Heart left ventricle (tissue), 16 donors: ENCODE measurements at places on chromosomes 2 and 18. TPM values are rescaled to one million over a fixed set of nuclear protein-coding genes. Genes with fewer than 3 reads are reported as not detected.

CCDC148 gene
- 1.2 TPM for total RNA-seq

DNA sequence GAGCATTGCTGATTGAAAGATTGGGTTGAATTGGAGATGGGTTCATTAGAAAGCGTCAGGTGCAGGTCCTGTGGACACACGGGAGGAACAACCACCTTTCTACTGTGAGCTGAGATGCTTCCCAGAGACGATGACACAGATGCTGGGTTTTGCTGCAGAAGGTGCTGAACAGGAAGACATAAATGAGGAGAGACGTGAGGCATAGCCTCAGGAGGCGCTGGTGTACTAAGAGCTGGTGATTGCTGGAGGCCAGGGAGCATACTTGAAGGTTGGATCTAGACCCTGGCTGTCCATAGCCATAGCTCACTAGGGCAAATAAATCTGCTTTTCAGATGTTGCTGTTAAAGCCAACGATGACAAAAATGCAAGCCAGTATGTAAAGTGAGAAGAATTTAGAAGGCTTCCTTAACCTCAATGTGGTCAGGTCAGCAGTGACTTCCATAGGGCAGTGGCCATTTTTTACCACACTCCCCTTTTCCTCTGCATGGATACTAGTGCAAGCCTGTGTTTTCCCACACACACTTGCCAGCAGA, 153.7 kb downstream of the SOX11 start:
- no peaks in the 10 kb centered on the region for H3K36me3 ChIP-seq
- H3K27me3 ChIP-seq, result no peaks in the 10 kb centered on the region
- H3K27ac ChIP-seq, result no peak overlapping the region
- no peaks in the 10 kb centered on the region for H3K4me1 ChIP-seq
- H3K4me3 ChIP-seq, result no peak overlapping the region

DNA sequence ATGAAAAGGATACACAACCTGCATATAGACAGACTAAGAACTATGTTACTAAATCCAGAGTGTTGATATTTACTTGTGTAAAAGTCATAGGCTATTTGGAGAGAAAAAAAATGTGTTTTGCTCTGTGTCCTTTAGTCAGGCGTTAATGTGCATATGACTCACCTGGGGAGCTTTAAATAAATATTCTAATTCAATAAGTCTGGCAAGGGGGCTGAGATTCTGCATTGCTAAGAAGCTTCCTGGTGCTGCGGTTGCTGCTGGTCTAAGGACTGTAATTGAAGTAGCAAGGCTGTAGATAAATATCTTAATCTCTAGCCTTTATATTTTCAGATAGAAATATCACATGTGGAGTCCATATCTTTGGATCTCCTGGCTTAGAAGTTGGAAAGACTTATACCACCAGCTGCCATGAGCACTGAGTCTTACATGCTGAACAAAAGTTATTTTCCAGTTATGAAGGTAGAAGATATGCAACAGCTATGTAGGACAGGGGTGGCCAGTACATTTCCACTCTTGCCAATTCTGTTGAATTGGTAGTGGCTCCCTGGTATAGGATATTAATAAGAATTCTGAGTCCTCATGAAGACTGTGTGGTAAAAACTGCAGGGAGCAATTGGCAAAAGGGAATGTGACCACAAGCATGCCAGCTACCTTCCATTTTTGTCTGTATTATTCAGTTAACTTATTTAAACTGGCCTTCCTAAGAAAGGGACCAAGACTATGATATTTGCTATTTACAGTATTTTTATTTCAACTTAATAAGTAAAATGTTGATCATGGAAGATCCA, 4.8 kb downstream of the SPAG16 start:
- no peaks in the 10 kb centered on the region for H3K36me3 ChIP-seq
- H3K27ac ChIP-seq, result no peak overlapping the region
- H3K4me1 ChIP-seq, result peaks cover 15% of the 10 kb centered on the region
- H3K4me3 ChIP-seq, result no peak overlapping the region
- no peaks in the 10 kb centered on the region for H3K27me3 ChIP-seq

GPAT2 gene
- 10.2 TPM for total RNA-seq

DNA sequence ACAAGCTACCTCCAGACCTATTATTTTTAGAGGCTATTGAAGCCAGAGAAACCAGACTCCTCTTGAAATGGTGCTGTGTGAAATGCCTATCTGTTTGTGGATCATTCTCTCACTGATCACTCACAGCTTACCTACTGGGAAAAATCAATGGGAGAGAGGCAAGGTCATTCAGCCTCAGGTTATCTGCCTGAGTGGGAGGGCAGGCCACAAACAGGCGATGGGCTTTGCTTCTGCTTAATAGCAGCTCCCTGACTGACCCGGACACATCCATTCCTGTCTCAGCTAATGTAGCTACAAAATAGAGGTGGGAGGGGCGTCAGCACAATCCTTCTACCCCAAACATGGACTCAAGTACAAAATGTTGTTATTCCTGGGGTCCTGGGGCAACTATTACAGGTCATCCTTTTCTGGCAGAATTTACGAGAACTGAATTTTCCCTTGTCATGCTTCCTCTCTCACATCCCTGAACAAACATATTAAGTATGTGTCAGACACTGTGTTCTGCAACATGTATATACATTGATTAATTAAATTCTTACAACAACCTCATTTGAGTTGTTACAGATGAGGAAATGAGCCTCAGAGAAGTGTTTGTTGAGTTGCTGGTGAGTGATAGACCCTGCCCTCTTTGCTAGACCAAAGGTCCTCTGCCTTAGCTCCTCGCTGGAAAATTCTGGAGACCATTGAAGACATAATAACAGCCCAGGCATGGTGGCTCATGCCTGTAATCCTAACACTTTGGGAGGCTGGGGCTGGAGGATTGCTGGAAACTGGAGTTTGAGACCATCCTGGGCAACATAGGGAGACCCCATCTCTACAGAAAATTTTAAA, 60.5 kb downstream of the CDK15 start:
- H3K4me3 ChIP-seq, result no peak overlapping the region
- no peak for DNase-seq
- no peaks in the 10 kb centered on the region for H3K36me3 ChIP-seq
- no peaks in the 10 kb centered on the region for H3K27me3 ChIP-seq
- H3K27ac ChIP-seq, result no peak overlapping the region

- peaks cover 5% of the 10 kb centered on the region for H3K4me1 ChIP-seq
- no peak for DNase-seq
- H3K27me3 ChIP-seq, result no peaks in the 10 kb centered on the region
- no peak overlapping the region for H3K4me3 ChIP-seq
- H3K27ac ChIP-seq, result no peak overlapping the region
- no peaks in the 10 kb centered on the region for H3K36me3 ChIP-seq
Observed at GRCh38 chr18:45611943-45612342, 3.3 kb upstream of the SLC14A2 start.

GRCh38 chr2:236769981-236770671, 200.5 kb downstream of the ACKR3 start:
- no peaks in the 10 kb centered on the region for H3K36me3 ChIP-seq
- DNase-seq, result no peak
- no peaks in the 10 kb centered on the region for H3K27me3 ChIP-seq
- H3K4me3 ChIP-seq, result no peak overlapping the region
- H3K4me1 ChIP-seq, result no peaks in the 10 kb centered on the region
